ENCODE measurements at places on chromosomes 1 and 21.

GRCh38 chr1:48216941-48217340, 5.6 kb upstream of the SLC5A9 start:
- DNase-seq, result no peak
- no peak overlapping the region for H3K27ac ChIP-seq
- H3K36me3 ChIP-seq, result no peaks in the 10 kb centered on the region

- H3K27ac ChIP-seq, result no peak overlapping the region
- no peak for DNase-seq
- H3K4me3 ChIP-seq, result no peak overlapping the region
- H3K27me3 ChIP-seq, result no peaks in the 10 kb centered on the region
Measured at GRCh38 chr1:81337226-81337625, 463.5 kb upstream of the ADGRL2 start.

DNA sequence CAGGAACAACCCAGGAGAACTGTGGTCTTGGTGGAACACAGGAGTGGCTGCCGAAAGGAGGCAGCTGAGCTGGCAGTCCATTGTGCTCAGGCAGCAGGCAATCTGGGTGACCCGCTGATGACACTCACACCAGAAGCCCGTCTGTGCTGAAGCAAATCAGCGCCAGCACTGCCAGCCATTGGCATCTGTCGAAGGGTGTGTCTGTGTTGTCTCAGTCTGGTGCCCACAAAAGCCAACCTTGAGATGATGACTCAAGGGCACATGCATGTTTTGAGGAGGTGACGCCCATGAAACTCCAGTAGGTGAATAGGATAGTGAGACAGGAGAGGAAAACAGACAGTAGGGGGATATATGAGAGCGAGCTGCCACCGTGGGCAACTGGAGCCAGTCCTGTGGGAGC, 167.3 kb downstream of the KAZN start:
- peaks cover 23% of the 10 kb centered on the region for H3K4me1 ChIP-seq
- no peak overlapping the region for H3K27ac ChIP-seq
- no peak for DNase-seq
- no peaks in the 10 kb centered on the region for H3K36me3 ChIP-seq

DNA sequence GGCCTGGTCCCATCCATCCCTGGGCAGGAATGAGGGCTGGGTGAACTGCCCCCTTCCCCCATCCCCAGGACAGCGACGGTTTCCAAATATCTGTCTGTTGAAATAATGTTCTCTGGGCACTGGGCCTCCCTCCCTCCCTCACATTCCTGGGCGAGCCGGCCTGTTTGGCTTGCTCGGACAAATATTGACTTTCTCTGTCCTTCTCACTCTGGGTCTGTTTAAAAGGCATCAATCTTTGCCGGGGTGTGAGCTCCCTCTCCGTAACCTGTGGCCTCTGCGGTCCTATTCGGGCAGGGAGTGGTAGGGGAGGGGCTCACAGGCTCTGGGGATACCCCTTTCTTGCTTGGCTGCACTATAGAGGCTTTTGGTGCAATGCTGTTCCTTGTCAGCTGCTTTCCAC, 40.2 kb downstream of the FOXD2 start:
- no peaks in the 10 kb centered on the region for H3K36me3 ChIP-seq
- H3K4me1 ChIP-seq, result peaks cover 4% of the 10 kb centered on the region
- no peaks in the 10 kb centered on the region for H3K27me3 ChIP-seq

- no peak for DNase-seq
- H3K4me1 ChIP-seq, result peaks cover 30% of the 10 kb centered on the region
- H3K4me3 ChIP-seq, result no peak overlapping the region
- no peaks in the 10 kb centered on the region for H3K27me3 ChIP-seq
- H3K27ac ChIP-seq, result no peak overlapping the region
Measured at GRCh38 chr21:35922618-35923017, 137.7 kb downstream of the SETD4 start.

Measured in common myeloid progenitor, CD34-positive (primary cell).